ENCODE measurements at places on chromosomes 5 and 9.

- no peak for DNase-seq
Measured at GRCh38 chr5:143166090-143166489, 237.4 kb downstream of the NR3C1 start.

- no peak for DNase-seq
Measured at GRCh38 chr5:171840711-171841522, 55.3 kb downstream of the SMIM23 start.

DNA sequence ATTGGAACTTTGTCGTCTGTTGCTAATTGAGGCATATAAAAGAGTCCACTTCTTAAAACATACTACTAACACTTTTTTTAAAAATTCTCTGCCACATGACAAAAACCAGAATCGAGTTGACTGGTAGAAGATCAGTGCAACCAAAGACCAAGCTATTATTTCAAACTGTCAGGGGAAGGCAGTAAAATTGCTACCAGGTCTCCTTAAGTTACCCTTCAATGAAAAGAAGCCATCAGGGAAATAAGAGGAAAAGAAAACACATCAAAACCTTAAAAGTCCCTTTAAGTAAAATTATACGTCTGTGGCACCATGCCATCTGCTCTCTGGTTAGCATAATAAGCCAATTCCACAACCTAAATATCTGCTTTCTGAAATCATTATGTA is 9.6 kb downstream of the ZNF608 start:
- DNase-seq, result no peak

- no peak for DNase-seq
Measured at GRCh38 chr5:8628521-8628920, 759.6 kb downstream of the MTRR start.

DNA sequence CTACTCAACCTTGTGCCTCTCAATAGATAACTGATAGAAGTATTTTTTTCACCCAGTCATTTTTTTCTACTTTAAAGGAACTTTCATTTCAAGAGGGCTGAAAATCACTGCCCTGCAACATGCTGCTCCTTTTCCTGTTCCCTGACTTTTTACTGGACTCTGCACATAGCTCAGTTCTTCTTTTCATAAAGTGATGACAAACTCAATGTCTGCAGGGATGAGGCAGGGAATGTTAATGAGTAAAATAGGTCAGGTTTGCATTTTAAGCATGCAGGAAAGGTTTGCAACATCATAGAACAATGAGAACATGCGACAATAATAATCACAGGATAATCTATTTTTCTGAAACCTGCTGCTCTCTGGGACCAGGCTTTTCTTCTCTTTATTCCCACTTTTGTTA is 172.2 kb upstream of the SGCD start:
- DNase-seq, result no peak

- DNase-seq, result no peak
Measured at GRCh38 chr5:156340893-156341292, 13.9 kb downstream of the SGCD start.

- no peak for DNase-seq
Measured at GRCh38 chr5:140342896-140343295, 3.5 kb downstream of the HBEGF start.

DNA sequence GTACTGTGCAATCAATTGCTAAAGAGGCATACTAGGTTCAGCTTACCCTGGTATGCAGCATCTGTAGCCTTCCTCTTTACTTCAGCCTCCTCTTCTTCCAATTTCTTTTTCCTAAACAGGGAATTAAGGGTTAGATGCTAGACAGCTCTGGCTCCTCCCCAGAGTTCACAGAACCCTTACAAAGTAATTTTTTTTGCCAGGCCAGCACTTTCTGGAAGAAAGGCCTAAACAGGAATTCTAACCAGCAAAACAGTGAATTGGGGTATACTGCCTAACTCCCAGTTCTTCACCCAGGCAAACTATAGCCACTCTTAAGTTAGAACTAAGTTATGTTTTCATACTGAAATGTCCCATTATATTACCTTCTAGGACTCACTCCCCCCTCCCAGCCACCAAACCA is 8.1 kb downstream of the BRD8 start:
- DNase-seq, result no peak

- no peak for DNase-seq
Measured at GRCh38 chr9:129910628-129911567, 75.6 kb downstream of the USP20 start.

GRCh38 chr5:138610918-138611677 is 35.9 kb upstream of the HSPA9 start:
- no peak for DNase-seq

- DNase-seq, result no peak
Measured at GRCh38 chr5:180467989-180468731, 26.0 kb upstream of the CNOT6 start.

GRCh38 chr9:111909444-111909843 is 12.8 kb downstream of the UGCG start:
- DNase-seq, result no peak

DNA sequence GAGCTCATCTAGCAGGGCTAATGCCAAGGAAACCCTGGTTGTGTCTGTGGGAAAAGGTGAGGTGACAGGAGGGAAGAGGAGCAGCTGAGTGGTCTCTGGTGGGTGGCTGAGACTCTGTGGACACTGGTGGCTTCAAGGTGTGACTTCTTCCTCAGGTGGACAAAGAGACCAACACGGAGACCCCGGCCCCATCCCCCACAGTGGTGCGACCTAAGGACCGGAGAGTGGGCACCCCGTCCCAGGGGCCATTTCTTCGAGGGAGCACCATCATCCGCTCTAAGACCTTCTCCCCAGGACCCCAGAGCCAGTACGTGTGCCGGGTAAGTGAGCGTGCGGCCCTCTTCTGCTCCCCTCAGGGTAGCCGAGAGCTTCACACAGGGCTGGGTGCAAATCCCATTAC is 31.1 kb upstream of the RARS1 start:
- DNase-seq, result no peak

DNA sequence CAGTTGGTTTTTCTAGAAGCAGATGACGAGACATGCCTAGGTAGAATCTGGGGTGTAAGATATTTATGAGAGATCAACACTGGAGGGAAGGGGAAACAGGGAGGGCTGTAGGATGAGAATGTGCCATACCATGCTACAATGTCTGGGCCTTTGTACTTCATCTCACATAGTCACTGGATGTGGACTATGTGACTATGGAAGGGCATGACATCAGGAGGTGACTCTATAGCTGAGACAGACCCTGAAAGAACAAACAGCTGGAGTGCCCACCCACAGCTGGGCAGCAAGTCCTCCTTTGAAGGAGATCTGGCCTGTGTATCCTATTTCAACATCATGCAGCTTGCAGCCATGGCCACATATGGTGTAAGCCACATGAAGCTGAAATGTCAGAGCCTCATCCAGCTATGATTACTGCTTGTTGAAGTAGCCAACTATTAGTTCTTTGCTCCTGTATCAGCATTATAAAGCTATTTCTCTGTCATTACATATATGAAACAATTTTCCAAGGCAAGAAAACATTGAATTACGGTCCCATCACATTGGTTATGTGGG is 46.2 kb upstream of the KIF2A start:
- DNase-seq, result no peak

DNA sequence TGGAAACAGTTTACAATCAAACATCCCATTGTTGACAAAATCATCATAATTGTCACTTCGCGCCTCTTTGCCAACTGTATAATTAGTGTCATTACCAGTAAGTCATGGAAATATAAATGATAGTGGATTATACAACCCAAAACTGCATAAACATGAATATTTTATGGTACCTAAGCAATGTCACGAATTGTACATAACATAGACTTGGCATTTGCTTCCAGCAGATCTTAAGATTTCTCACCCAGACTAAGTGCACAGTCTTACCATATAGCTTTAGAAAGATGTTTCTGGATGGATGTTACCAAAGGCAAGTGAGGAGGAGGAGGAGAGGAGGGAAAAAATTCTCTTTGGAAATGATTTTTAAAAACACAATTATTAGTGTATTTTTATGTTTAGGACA is 113.4 kb upstream of the TAS2R1 start:
- no peak for DNase-seq

GRCh38 chr5:170357955-170358444 is 31.2 kb downstream of the KCNMB1 start:
- DNase-seq, result peak; percentile 95

- DNase-seq, result peak; percentile 93
Measured at GRCh38 chr5:36240779-36241630, 720 bp downstream of the NADK2 start.

GRCh38 chr9:136543830-136544547 is 1.9 kb downstream of the NOTCH1 start:
- no peak for DNase-seq

DNA sequence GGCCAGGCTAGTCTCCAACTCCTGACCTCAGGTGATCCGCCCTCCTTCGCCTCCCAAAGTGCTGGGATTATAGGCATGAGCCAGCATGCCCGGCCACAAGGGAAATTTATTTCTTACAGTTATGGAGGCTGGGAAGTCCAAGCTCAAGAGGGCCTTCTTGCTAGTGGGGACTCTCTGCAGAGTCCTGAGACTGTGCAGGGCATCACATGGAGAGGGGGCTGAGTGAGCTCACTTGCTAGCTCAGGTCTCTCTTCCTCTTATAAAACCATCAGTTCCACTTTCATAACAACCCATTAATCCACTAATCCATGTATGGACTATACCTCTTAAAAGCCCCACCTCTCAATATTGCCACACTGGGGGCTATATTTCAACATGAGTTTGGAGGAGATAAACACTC is 5.1 kb upstream of the SPIN1 start:
- DNase-seq, result no peak

GRCh38 chr5:18314192-18314778 is 680.0 kb downstream of the TAF11L14 start:
- no peak for DNase-seq

DNA sequence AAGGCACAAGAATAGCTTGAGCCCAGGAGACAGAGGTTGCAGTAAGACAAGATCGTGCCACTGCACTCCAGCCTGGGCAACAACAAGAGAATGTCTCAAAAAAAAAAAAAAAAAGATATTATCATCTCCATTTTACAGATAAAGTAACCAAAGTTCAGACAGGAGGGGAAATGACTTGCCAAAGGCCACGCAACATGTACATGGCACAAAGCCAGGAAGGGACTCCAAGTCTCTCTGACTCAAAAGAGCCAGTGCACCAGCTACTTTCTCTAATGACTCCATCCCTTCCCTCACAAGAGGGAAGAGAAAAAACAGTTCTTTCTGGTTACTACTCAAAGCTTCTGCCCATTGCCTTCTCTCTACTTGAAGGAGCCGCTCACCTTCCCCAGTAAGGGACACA is 34.1 kb downstream of the SIL1 start:
- no peak for DNase-seq

DNA sequence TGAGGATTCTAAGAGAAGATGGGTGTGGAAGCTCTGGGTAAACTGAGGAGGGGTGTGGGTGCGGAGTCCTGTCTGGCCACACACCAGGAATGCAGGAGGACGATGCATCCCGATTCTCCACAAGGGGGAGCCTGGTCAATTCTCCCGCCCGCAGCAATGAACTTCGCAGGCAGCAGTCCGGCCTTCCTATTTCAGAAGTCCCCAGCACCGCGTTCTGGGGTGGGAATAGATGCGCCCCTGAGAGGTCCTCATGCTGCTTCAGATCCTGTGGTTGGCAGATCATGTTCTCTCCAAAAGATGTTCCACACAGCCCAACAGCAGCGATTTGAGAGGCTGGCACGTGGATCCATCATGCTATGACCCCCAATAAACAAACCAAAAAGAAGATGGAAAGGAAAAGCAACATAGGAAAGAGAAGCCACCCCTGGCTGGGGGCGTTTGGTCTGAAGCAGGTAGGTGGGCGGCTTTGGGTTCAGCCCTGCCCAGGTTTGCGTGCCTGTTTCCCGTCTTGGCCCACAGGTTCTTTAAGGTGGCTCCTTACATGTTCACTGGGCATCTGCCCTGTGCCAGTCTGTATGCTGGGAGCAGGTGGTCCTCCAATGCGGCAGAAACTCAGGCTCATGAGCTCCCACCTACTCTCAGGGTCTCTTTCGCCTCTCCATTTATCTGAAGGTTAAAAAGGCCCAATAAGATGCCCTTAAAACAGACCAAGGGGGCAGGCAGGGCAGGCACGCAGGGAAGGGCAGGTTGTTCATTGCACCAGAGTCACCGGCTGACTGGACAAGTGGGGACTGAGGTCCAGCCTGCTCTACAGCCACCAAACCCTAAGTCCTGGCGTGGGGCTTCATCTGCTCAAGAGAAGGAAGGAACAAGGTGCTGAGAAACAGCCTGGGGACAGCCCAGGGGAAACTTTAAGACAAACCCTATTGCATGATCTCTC is 171.6 kb downstream of the PAX5 start:
- DNase-seq, result no peak

GRCh38 chr5:158976035-158976434 is 123.7 kb downstream of the EBF1 start:
- no peak for DNase-seq

- DNase-seq, result no peak
Measured at GRCh38 chr9:82206946-82207345, 218.4 kb downstream of the SPATA31D1 start.

DNA sequence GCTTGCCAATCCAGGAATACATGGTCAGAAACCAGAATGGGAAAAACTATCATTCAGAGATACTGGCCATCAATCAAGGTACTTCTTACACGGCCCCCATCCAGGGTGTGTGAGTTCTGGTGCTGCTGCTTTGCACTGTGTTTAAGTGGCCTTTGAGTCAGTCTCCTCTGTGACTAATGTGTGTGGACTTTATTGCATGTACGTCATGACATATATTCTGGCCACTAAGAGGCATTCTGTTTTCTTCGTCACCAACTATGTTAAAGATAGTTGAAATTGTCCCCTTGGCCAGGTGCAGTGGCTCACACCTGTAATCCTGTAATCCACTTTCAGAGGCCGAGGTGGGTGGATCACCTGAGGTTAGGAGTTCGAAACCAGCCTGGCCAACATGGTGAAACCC is 8.5 kb downstream of the EXOSC3 start:
- DNase-seq, result no peak

DNA sequence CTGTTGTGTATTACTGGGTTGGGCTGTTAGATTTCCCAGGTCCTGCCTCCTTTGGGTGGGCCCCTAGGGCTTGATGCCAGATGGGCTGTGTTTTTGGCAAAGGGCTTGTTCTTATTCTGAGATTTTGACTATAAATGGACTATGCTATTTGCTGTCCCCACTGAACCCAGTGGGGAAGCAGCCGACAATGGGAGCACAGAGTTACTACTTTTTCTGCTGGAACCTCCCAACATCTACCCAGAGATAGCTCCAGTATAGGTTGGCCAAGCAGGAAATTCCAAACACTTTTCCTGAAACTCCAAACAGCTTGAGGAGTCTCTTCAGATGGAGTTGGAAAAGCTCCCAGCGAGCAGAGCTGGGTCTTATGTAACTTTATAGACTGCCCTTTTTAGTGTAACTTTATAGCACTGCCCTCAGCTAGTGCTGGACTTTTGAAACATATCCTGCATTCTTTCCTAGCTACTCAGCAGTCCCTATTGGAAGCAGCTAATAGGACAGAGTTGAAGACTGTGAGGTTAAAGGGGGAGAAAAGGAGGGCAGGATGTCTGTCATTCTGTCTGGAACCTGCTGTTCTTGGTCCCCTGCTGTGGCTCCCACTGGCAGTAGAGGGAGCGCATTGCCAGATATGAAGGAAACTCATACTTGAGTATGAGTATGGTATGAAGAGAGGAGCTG is 21.0 kb downstream of the RUSC2 start:
- DNase-seq, result no peak

GRCh38 chr5:1805736-1806135 is 4.5 kb downstream of the NDUFS6 start:
- DNase-seq, result no peak
